ENCODE measurements at places on chromosomes 12 and 14.

DNA sequence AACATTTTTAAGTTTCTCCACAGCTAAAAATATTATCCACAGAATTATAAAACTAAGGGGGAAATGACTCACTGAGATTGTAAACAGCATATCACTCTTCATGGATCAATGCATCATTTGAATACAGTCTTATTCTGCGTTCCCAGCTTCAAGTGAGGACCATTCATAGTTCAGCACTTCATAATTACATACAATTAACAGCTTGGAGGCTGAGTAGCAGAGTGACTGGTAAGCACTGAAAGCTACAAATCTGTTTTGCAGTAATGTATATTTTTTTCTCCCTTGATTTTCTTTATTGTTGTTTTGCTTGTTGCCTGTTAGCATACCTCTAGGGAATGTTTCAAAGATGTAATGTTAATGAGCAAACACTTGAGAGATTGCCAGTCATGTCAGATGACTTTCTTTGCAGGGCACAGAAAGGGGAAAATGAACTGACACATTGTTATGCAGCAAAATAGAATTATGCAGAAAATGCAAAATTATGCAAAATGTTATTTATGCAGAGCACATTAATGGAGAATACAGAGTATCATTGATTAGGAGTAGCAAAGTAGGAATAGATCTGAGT, 138.6 kb downstream of the RPS29 start:
- no peak for DNase-seq

- no peak for DNase-seq
Measured at GRCh38 chr14:82412545-82412944, 878.9 kb upstream of the SEL1L start.

DNA sequence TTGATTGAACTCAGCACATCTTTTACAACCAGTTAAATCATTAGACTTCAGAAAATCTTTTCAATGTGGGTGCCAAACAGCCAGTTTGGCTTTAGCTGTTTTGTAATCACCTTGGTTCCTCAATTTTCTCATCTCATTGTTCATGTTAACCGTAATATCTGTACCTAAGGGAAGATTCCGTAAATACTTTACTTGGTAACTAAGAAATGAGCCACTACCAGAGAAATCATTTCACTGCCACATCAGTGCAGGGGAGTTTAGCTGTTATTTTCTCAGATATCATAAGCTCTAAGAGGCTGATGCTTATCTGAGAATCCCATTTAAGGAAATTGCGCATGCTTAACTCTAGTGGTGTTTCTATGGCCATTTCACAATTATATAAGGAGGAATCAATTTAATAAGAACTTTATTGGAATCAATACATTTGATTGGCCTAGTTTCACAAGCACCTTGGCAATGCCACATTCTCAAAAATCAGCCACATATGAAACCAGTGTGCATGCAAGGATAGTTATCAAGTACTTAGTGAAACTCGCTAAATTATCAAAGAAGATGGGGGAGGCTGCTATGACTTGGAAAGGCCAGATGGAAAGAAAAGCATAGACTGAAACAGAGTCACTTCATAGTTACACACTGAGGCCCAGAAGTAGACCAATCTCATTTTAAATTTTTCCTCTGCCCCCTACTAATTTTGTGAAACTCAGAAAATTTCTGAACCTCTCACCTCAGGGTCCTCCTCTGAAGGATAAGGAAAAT, 28.1 kb upstream of the IL22 start:
- DNase-seq, result no peak

DNA sequence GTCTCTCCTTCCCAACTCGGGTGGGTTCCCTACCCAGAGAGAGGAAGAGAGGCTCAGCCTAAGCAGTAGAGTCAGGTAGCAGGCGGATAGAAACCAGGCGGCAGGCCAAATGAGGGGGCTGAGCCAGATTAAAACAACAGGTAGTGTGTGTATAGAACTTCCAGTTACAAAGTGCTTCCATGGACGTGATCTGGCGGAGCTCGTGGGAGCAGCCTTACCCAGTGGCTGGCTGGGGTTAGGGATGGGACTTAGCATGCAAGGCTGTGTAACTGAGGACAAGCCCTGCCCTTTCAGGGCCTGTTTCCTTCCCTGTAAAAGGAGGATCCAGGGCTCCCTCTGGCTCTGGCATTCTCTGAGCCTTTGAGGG, 8.3 kb downstream of the KRT80 start:
- no peak for DNase-seq

DNA sequence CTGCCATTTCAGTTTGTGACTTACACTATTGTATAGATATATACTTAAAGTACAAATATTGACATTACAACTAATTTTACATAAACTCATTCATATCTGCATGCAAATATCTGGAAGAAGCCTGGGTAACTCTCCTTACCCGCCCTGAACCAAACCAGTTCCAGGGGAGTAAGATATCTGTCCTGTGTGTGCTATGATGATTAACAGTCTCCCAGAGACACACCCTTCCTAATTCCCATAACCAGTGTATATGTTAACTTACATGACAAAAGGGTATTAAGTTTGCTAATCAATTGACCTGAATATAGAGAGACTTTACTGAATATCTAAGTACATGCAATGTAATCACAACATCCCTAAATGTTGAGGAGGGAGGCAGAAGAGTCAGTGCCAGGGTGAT, 23.0 kb downstream of the PRB3 start:
- DNase-seq, result no peak

- DNase-seq, result no peak
Measured at GRCh38 chr14:23285530-23286019, 357 bp downstream of the HOMEZ start.

DNA sequence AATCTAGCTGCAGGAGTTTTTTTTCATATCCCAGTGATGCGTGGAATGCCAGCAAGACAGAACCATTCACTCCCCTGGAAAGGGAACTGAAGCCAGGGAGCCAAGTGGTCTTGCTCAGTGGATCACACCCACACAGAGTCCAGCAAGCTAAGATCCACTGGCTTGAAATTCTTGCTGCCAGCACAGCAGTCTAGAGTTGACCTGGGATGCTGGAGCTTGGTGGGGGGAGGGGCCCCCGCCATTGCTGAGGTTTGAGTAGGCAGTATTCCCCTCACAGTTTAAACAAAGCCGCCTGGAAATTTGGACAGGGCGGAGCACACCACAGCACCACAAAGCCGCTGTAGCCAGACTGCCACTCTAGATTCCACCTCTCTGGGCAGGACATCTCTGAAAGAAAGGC, 86.9 kb upstream of the STXBP6 start:
- peak; percentile 56 for DNase-seq

DNA sequence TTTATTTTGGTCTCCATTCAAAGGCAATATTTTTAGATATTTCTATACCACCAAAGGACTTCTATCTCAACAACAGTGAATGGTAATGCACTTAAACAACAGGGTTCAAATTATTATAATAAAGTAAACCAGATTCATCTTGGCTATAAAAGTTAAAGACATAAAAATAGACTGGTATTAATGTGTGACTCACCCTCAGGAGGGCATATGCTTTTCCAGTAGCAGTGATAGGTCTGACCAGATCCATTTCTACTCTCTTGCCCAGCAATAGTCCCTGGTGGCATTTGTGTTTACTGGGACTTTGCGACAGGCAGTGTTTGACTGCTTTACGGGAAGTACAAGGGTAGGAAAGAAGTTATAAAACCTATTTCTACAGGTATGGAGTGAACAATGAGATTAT, 353.2 kb upstream of the ATP2B1 start:
- DNase-seq, result no peak

All from femur (tissue), 1 donor.